ENCODE measurements at places on chromosomes 12 and 14.

DNA sequence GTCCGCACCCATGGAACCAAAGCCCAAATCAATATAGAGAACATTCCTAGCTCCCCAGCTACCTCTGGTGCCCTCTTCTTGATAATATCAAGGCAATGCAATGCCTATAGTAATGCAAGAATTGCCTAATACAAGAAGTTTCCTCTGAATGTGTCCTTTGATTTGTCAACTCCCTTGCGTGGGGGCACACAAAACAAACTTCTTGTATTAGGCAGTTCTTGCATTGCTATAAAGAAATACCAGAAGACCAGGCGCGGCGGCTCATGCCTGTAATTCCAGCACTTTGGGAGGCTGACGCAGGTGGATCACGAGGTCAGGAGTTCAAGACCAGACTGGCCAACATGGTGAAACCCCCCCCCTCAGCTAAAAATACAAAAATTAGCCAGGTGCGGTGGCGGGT lies 10.4 kb upstream of the ITPK1 start:
- no peak for DNase-seq

- DNase-seq = no peak
Observed at GRCh38 chr12:22313963-22314330, 20.6 kb downstream of the ST8SIA1 start.

DNA sequence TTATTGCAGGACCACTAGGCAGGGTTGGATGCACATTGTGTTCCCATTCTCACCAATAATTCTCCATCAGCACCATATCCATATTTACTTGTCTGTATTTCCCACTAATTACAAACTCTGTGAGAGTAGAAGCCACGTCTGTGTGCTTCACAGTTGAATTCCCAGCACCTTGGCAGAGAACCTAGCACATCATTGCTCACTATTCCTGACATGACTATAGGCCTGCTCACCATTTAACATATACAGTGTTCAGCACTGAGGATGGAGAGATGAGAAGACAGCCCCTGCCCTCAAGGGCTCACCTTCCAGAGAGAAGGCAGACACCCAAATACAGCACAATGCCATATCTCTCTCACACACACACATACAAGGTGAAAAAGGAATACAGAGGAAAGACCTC lies 5.0 kb downstream of the DAD1 start:
- no peak for DNase-seq

- no peak for DNase-seq
Observed at GRCh38 chr12:49059045-49059298, 1.6 kb downstream of the KMT2D start.

DNA sequence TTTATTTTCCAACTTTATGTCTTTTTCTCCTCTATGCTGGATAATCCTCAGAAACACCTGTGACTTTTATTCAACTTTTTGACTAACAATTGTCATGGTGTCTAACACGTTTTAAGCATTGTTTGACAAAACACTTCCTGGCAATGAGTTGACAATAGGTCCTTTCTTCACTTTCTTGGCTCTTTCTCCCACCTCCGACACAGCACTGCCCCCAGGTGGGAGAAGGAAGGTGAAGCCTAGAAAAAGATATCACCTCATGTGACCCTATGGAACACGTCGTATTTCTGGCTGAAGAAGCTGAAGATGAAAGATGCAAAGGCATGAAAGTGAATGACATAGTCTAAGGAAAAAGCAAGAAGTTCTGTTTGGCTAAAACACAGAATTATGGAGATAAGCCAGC lies 430.0 kb downstream of the ETNK1 start:
- DNase-seq = no peak

DNA sequence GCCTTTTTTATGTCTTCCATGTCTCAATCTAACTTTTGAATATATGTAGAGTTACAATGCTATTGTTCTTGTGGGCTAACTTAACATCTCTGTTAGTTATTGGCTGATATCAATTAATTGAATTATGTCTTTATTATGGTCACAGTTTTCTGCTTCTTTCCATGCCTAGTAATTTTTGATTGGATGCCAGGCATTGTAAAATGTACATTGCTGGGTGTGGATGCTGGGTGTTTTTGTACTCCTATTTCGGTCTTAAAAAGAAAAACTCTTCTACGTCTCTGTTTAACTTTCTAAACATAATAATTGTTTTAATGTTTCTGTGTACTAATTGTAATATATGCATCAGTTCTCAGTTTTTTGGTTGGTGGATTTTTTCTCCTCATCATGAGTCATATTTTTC lies 296.1 kb upstream of the PRICKLE1 start:
- DNase-seq = no peak

DNA sequence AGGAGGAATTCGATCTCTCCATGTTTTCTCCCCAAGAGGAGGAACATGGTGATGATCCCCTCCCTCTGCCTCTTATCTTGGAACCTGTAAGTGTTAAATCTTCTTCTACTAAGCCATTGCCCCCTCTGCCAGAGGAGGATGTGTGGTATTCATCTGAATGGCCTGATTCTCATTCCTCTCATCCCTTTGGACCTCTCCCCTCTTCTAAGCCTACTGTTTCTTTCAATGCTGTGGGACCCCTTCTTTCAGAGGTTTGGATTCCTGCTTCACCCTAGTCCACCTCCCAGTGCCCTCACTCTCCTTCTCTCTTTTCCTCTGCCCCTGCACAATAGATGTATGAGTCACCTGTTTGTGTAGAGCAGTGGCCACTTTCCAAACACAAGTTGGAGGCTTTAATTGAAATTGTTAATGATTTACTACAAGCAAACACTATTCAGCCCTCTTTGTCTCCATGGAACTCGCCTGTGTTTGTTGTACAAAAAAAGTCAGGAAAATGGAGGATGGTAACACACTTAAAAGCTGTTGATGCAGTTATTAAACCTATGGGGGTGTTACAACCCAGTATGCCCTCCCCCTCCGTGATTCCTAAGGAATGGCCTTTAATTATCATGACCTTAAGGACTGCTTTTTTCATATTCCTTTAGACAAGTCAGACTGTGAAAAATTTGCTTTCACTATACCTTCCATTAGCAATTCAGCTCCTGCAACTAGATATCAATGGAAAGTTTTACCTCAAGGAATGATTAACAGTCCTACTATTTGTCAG lies 192.1 kb upstream of the ALG10B start:
- no peak for DNase-seq

DNA sequence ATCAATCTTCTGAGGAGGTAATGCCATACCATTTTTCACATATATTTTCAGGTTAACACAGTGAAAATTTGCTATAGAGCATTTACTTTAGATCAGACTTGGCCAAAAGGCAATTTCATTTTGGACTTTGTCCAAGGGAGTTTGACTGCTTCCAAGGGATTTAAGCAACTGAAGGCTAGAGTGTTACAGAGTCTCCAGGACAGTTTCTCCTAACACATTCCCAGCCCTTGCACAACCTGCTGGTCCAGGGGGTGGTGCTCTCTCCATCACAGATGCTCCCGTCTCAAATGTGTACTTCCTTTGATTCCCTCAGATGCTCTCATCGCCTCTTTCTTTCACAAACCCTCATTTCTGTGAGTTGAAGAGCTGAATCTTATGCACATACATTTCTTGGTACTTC lies 143.1 kb downstream of the TPH2 start:
- DNase-seq = no peak
